ENCODE measurements at places on chromosomes 6 and 20.

- no peak for DNase-seq
These were observed 369.6 kb downstream of the LAMA2 start for GRCh38 chr6:129252377-129253071.

- no peak for DNase-seq
These were observed 16.1 kb upstream of the UNC93A start for GRCh38 chr6:167275001-167275400.

GRCh38 chr20:4962241-4962855, 39.0 kb downstream of the SLC23A2 start:
- DNase-seq = no peak

GRCh38 chr20:47336129-47336754, 20.3 kb downstream of the ZMYND8 start:
- no peak for DNase-seq

- DNase-seq = no peak
These were observed 27.9 kb upstream of the TBC1D7 start for GRCh38 chr6:13355999-13356785.

DNA sequence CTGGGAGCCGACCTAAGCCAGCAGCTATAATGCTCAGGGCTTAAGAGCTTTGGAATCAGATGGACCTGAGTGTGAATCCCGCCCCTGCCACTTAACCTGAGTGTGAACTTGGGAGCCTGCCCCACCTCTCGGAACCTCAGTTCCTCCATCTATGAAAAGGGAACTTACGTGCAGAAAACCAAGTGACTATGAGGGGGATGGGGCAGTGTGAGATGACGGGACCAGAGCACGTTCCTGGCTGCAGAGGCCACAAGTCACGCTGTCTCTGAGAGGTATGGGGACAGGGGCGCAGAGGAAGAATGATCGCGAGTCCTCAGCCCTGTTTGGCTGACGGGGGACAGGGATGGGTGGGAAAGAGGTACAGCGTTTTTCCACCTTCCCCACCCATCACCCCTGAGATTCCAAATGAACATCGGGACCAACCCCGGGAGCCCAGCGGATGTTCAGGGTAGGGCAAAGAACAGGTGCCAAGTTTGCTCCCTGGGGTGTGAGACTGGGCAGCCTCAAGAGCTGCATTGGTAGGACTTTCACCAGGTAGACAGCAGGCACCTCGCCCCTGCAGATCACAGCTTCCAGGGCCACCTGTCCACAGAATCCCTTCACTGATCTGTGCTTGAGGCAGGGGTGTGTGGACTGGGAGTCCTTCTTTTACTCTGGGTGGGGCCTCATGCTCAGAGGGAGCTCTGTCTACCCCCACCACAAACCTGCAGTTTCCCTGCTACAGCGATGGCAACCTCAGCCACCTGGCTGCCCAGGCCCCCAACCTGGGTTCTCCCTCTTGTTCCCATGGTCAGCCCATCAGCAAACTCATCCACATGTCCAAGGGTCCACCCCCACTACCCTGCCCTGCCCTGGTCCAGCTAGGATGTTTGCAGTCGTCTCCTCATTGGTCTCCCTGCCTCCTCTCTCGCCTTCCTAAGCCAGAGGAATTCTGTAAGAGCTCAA, 85.8 kb downstream of the CEBPB start:
- no peak for DNase-seq

DNA sequence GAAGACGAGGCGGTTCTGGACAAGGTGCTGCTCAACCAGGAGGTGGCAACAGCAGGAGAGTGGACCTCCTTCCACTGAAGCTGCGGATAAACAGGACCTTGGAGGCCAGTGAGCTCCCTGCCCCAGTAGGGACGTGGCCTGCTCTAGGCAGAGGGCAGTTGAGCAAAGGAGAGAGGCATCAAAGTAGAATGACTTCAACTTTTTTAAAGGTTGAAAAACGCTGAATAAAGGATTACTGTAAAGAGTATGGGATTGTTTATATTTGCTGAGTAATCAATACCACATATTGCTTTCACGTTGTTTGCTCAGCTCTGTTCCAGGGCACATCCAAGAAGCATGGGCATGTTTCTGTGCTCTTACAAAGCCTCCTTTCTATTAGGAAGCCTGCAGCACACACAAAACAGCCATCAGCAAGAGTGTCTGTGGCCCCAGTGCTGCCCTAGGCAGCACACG, 48.1 kb downstream of the ERMARD start:
- DNase-seq = no peak

GRCh38 chr6:36136034-36136433, 5.7 kb downstream of the MAPK13 start:
- no peak for DNase-seq

GRCh38 chr6:151036869-151037680, 171.6 kb downstream of the MTHFD1L start:
- no peak for DNase-seq

DNA sequence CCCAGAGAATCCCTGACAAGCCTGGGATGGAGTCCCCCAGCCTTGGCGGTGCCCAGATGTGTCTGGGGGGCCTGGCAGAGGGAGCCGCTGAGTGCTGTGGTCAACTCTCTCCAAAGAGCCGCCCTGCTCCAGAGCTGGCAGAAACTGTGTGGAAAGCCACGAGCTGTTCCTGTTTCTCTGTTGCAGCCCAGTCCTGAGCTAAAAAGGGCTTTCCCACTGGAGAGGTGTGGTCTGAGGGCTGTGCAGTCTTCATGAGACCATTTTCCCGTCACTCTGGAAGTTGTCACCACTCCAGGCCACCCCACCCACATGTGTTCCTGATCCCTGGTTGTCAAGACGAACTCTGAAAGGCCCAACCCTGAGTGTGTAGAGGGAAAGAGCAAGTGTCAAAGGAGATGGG, 99.7 kb upstream of the KCNK16 start:
- no peak for DNase-seq

- no peak for DNase-seq
These were observed 7.4 kb upstream of the SLC22A2 start for GRCh38 chr6:160265869-160266476.

- no peak for DNase-seq
These were observed 457.3 kb upstream of the SULF2 start for GRCh38 chr20:48242623-48243022.

- no peak for DNase-seq
These were observed 77.3 kb downstream of the SEL1L2 start for GRCh38 chr20:13913131-13913530.

- no peak for DNase-seq
These were observed 23.5 kb upstream of the SMIM29 start for GRCh38 chr6:34272013-34272926.

DNA sequence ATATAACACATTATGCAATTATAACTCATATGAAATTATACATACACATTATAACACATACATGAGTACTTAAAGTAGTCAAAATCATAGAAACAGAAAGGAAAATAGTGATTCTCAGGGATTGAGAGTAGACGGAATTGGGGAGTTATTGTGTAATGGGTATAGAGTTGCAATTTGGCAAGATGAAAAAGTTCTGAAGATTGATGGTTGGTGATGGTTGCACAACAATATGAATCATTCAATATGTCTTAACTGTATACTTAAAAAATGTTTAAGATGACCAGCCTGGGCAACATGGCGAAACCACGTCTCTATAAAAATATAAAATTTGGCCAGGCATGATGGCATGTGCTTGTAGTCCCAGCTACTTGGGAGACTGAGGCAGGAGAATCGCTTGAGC, 372.7 kb downstream of the CDKAL1 start:
- DNase-seq = no peak

- DNase-seq = no peak
These were observed 112.1 kb downstream of the ASXL1 start for GRCh38 chr20:32470025-32470861.

DNA sequence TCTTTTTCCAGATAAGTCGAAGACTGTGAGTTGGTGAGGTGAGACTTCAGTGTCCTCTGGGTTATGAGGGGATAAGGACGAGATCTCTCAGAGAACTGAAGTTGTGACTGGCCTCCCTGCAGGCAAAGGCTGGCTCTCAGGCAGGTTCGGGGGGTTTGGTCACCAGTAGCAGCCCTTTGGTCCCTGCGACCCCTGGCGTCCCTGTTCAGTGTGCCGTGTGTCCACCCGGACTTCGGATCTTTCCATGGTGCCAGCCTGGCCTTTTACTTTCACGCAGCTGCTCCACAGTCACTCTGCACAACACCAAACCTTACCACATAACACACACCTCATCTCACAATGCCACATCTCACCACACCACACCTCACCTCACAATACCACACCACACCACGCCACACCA, 131.9 kb downstream of the ERMARD start:
- DNase-seq = no peak

GRCh38 chr6:80154160-80154559, 47.7 kb downstream of the BCKDHB start:
- DNase-seq = no peak

- no peak for DNase-seq
These were observed 949 bp upstream of the SLC17A3 start for GRCh38 chr6:25874822-25875562.

GRCh38 chr6:161189891-161190290, 84.0 kb downstream of the AGPAT4 start:
- DNase-seq = no peak

- no peak for DNase-seq
These were observed 151.3 kb downstream of the DLL1 start for GRCh38 chr6:170139531-170139930.

Measured in activated B cell treated with CpG ODN at 0.5 μM for 24 hours (primary cell).